ENCODE measurements at places on chromosomes 3 and 15. TPM values are rescaled to one million over a fixed set of nuclear protein-coding genes. Genes with fewer than 3 reads are reported as not detected.

- peak; percentile 88 for DNase-seq
Observed at GRCh38 chr3:107740992-107741896, 218.5 kb downstream of the BBX start.

GRCh38 chr3:9721015-9721699 is 10.4 kb upstream of the BRPF1 start:
- DNase-seq = no peak

GRCh38 chr3:193922034-193922774 is 213.7 kb upstream of the HES1 start:
- DNase-seq = no peak

DNA sequence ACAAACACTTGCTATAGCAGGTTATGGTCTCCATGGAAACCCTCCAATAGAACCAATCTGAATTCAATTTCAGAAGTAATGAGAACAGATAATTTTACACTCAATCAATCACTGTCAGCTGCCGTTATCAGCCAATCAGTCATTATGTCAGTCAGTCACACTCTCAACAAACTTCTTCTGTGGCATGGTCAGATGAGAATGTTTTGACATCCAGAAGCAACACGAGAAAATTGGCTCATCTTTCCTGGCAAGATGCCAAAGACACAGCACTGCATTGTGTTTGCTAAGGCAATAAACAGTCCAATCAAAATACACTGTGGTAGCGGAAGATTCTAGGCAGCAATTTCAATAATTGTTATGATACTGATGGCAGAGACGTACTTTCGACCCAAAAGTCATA is 190.7 kb downstream of the RORA start:
- no peak for DNase-seq

DNA sequence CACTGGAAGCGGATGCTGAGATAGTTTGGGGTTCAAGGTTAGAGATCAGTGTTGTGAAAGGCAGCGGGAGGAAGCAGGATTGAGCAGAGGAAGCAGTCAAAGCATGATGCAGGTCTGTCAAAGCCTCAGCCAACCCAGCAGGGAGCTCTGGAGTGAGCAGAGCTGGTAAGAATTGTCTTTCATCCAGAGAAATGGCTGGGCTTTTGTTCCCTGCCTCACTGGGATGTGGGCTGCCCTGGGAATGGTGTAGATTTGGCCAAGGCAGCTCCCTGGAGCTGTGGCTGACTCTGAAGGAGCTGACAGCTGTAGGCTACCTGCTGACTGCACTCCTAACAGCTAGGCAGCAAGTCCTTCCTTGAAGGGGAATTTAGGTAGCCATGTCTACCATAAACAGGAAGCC is 61.9 kb upstream of the STXBP5L start:
- no peak for DNase-seq

- no peak for DNase-seq
Observed at GRCh38 chr15:39403640-39404117, 177.2 kb upstream of the THBS1 start.

GRCh38 chr3:190545191-190545590 is 31.3 kb downstream of the IL1RAP start:
- no peak for DNase-seq

- DNase-seq = no peak
Observed at GRCh38 chr15:100041127-100041828, 300.5 kb downstream of the ADAMTS17 start.

Gene CCR9
- 0.19 TPM for polyA plus RNA-seq

Gene ST3GAL6
- 22.2 TPM for polyA plus RNA-seq

DNA sequence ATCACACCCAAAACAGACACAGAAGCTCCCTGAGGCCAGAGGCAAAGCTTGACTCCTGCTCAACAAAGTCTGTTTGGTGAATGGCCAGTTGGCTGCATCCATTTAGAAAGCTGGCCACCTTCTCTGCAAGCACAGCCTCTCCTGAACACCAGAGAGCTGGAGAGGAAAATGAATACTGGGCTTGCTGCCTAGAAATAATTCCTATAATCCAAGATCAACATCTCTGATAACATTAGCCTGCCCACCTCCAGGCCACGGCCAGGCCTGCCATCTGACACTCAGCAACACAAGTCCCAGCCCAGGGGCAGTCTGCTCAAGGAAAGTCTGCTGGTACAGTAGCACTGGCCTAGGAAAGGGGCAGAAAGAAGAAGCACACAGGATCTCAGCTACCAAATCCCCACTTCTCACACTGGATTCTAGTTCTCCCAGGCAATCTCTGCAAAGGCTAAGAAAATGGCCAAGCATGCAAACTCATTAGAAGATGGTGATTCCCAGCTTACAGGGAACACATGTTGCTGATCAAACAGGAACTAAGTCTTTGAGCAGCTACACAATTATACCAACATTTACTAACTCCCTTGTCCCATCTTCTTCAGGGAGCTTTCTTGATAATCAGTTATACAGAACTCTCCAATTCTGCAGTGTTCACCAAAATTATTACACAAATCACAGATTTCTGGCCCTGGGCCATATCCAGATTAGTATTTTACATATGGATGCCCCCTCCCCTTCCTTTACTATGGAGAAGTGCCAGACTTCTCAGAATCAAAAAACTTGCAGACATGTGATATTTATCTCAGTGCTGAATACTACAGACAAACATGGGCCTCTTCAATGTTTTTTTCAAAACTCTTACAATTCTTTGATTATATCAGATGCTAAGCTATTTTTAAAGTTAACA is 9.9 kb downstream of the TBC1D2B start:
- no peak for DNase-seq

Gene MB21D2
- 23.4 TPM for polyA plus RNA-seq

GRCh38 chr3:71048948-71049347 is 534.6 kb downstream of the FOXP1 start:
- no peak for DNase-seq

DNA sequence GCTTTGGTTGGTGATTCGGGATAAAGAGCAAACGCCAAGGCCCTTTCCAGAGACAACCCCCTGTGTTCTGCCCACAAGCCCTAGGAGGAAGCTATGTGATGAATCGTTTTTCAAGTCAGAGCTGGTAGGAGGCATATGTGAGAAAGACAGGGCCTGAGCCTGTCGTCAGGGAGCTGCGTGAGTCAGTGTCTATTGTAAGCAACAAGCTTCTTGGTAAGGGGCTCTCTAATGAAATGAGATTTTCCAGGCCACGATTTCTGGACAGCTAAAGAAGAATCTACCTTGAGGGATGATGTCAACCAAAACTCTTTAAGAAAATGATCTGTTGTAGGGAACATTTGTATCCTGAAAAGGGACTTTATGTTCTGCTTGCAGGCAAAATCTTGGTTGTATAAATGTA is 318.9 kb upstream of the IL12A start:
- no peak for DNase-seq

GRCh38 chr15:39275066-39275465 is 305.8 kb upstream of the THBS1 start:
- no peak for DNase-seq

Gene RBMS3
- 29.1 TPM for polyA plus RNA-seq

GRCh38 chr3:35484929-35485530 is 154.3 kb upstream of the ARPP21 start:
- peak; percentile 89 for DNase-seq

GRCh38 chr3:20056725-20057611 is 16.7 kb downstream of the KAT2B start:
- no peak for DNase-seq

Gene SATB1
- polyA plus RNA-seq = 96.9 TPM

DNA sequence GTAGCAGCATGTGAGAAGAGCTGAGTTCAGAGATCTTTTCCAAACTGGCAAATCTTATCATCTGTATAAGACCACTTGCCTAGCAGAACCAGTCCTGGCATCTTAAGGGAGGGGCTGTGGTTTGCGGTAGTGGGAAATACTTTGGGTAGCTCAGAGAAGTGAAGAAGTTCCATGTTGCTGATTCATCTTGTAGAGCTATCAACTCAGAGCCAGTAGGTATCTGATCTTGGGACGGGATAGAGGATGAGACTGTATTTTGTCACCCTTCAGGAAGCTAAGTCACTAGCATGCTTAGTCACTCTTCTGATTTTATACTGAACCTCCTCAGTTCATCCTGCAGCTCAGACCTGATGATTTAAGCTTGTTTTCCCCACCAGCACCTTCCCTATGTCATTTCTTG is 211.4 kb downstream of the NR1D2 start:
- DNase-seq = no peak

Gene MGA
- polyA plus RNA-seq = 17.5 TPM

DNA sequence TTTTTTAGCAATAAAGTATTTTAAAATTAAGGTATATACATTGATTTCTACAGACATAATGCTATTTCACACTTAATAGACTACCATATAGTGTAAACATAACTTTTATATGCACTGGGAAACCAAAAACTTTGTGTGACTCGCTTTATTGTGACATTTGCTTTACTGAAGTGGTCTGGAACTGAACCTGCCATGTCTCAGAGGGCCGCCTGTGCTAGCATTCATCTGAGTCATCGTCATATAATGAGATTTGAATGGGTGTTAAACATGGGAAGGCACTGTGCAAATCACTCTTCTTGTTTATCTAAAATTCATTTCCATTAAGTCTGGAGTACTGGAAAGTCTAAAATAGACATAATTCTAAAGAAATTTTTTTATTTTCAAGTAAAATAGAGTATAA is 12.9 kb downstream of the EIF2AK4 start:
- DNase-seq = no peak

All from spinal cord (tissue), 10 donors.